ENCODE measurements at places on chromosomes 13 and 19. TPM values are rescaled to one million over a fixed set of nuclear protein-coding genes. Genes with fewer than 3 reads are reported as not detected.

- DNase-seq = no peak
Measured at GRCh38 chr19:46784262-46785053, 3.9 kb downstream of the SLC1A5 start.

GRCh38 chr13:73168953-73169401, 110.2 kb downstream of the KLF5 start:
- no peak for DNase-seq

DNA sequence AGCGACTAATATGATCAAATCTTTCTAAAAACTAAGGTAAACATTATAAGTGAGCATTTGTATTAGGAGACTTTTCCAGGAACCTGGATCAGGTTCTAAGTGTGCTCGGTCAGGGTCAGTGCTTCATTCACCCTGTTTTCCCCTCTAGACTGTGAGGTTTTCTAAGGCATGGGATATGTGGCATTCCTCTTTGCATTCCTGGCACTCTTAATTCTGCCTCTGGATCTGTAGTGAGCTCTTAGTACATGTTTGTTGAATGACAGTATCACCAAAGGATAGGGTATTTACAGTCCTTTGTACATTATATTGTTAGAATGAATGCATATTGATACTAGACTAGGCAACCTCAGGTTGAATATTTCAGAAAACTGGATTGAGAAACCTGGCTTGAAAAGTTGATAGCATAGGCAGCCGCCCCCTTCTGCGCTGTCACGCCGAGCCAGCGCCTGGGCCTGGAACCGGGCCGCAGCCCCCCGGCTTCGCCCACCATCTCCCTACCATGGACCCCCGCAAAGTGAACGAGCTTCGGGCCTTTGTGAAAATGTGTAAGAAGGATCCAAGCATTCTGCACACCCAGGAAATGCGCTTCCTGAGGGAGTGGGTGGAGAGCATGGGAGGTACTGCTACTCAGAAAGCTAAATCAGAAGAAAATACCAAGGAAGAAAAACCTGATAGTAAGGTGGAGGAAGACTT, 156.5 kb downstream of the KCNRG start:
- DNase-seq = no peak

GRCh38 chr13:93603043-93603442, 376.4 kb downstream of the GPC6 start:
- DNase-seq = no peak

GRCh38 chr13:79621449-79621848, 140.5 kb downstream of the NDFIP2 start:
- DNase-seq = no peak

DNA sequence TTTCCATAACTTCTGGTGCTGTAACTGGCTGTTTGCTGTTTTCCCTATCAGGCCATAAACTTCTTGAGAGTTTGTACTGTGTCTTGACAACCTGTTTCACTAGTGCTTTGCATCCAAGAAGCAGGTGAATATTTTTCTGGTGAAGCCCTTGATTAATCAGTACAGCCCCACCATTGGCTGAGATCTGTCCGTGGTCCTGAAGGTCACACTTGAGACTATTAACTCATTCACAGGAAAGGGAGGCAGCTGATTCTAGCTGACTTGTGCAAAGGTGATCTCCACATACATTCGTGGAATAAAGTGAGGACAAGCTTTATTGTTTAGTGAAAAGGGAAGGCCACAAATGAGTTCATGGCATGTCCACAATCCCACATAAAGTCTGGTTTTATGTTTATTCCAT, 61.4 kb upstream of the ZNF835 start:
- no peak for DNase-seq

DNA sequence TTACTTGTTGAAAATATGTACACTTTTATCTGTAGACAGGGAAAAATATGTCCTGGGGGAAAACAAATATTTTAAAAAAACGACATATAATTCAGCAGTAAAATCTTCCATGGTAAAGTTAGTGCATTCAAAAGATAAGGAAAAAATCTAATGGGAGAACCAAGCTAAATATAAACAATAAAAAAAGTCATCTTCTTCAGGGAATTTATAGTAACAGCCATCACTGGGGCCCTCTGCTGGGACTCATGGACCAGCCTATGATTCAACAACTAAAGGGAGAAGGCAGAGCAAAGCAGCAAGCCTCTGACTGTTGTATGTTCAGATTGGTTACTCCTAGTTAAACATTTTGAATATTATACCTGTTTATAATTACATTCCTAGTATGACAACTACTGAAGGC, 93.0 kb downstream of the ITGBL1 start:
- DNase-seq = no peak

DNA sequence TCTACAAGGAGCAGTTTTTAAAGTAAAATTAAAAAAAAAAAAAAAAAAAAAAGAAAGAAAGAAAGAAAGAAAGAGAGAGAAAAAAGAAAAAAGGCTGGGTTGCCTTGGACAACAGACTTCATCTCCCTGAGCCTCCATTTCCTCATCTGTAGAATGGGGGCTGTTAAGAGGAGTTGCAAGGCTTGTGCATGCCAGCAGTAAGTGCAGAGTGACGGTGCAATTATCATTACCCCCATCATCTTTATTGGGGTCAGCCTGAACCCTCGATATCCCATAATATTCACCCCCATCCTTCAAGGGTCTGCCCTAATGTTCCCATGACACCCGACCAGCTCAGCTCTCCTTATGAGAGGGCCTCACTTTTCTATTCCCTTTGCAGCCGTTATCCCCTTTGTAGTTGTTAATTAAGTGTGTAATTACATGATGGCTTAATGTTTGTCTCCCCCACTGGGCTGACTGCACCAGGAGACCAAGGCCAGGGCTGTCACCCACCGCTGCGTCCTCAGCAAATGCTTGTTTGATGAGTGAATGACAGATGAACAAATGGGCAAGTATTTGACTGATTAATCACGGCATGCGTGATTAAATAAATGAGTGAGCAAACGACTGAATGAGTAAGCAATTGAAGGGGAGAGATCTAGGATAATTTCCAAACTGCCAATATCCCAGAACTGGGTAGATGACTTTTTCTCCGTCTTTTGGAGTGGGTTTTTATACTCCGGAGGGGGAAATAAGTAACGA, 10.1 kb downstream of the FOSB start:
- no peak for DNase-seq

DNA sequence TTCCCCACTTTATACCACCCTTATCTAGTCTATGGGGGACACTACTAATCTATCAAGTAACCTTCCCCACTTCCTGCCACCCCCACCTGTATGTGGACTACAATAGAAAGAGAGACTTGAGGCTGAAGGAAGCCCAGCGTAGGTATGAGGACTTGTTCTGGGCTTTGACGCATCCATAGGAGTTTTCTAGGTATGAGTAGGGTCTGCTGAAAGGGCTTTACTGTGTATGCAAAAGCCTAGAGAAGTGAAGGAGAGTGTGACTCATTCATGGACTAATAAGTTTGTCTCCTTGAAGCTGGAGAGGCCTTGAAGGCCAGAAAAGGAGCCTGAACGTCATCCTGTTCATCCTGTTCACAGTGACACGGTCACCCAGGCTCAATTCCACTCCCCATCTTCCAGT, 21.8 kb downstream of the TINCR start:
- no peak for DNase-seq

DNA sequence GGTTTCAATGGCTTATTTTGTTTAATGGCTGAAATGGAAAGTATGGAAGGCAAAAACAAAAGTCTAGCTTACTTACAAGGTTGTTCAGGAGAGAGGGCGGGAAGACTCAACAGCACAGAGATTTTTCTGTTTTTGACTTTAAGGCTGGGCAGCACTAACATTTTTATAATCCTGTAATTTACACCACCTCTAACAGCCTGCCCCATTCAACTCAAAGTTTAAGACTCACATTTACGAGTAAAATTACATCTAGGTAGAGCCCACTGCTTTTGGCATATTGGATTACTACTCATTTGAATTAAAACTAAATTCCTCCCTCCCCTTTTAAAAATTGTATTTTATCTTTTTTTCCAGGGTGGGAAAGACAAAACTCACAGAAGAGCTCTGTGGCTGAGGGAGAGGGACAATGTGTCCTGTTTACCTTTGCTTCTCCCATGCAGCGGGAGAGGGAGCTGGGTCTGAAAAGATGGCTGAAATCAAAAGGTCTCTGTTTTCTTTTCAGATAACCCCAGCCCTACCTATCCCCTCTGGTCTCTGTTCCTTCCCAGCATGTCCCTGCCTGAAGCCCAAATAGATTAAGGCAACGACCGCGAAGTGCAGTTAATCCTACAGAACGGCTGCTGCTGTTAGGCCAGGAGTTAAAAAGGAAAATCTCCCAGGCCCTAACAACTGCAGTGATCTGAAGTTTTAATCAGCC, 6.6 kb downstream of the EFNB2 start:
- no peak for DNase-seq

- DNase-seq = no peak
Measured at GRCh38 chr13:32829676-32830335, 186.4 kb upstream of the KL start.

DNA sequence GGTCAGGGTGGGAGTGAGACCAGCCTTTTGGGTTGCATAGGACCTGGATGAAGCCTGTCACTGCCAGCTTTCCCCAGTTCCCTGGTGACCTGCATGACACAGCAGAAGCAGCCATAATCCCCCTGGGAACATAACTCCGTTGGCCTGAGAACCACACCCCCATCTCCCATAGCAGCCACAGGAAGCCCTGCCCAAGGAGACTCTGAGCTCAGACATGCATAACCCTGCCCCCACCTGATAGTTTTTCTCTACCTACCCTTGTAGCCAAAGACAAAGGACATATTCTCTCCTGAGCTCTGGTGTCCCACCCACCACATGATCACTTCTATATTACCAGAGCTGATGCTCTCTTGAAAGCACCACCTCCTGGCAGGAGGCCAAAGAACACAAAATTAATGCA, 413.5 kb upstream of the HTR2A start:
- DNase-seq = no peak

GRCh38 chr13:30346153-30346788, 38.9 kb upstream of the KATNAL1 start:
- no peak for DNase-seq

GRCh38 chr13:95679722-95680121, 2.8 kb downstream of the DNAJC3 start:
- DNase-seq = no peak

- no peak for DNase-seq
Measured at GRCh38 chr13:83378908-83379307, 503.4 kb downstream of the SLITRK1 start.

ZNF221 gene
- 2.4 TPM for total RNA-seq

ACP4 gene
- not detected for total RNA-seq

ZNF418 gene
- total RNA-seq = 12.8 TPM

TMEM147 gene
- 45.0 TPM for total RNA-seq

ZNF284 gene
- 2.4 TPM for total RNA-seq

B3GNT8 gene
- 0.94 TPM for total RNA-seq

APLP1 gene
- total RNA-seq = 2.5 TPM

FBXO27 gene
- total RNA-seq = 2.6 TPM

All from thymus (tissue), 14 donors.